SK-N-MC (cell line): ENCODE measurements at places on chromosomes 2 and 18.

- no peak for DNase-seq
Measured at GRCh38 chr2:172734711-172735581, 699 bp upstream of the RAPGEF4 start.

DNA sequence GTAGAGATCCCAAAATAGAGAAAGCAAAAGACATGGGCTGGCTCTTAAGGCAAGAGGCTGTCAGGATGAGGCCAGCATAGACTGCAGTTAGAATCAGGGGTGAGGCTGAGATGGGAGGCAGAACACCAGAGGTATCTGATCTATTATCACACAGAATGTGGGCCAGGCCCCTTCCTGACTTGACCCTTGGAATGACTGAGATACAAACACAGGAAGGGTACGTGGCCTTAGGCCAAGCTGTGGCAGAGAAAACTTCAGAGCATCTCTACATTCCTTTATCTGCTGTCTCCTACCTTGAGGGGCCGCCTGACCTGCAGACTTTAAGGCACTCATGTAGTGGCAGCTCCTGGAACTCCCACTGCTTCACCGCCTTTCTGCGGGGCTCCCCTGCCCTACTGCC is 28.4 kb downstream of the TMEM17 start:
- no peak for DNase-seq

GRCh38 chr2:234438305-234438977 is 58.4 kb downstream of the ARL4C start:
- DNase-seq = no peak

- DNase-seq = no peak
Measured at GRCh38 chr2:109458512-109458911, 155.3 kb downstream of the SEPTIN10 start.

GRCh38 chr18:68438983-68439382 is 275.9 kb downstream of the TMX3 start:
- no peak for DNase-seq

- no peak for DNase-seq
Measured at GRCh38 chr2:9780368-9781130, 62.7 kb upstream of the TAF1B start.

- no peak for DNase-seq
Measured at GRCh38 chr2:85131116-85131515, 2.1 kb upstream of the TCF7L1 start.

DNA sequence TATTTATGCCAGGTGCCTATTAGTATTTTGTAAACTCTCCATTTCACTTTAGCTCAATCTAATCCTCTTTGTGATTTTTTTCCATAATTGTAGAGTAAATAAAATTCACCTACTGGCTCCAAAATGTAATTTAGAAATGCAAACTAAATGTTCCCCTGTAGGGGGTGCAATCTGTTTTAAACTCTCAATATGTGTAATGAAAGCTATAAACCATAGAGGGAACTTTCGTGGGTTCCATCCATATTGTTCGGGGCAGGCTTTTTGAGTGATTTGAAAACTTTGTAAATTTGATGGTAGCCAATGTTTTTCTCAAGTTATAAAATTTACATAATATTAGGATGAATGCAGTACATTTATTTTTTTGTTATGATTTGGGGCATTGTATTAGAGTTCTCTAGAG is 49.4 kb downstream of the TSPYL6 start:
- DNase-seq = no peak

- DNase-seq = no peak
Measured at GRCh38 chr2:239828192-239828972, 196.8 kb downstream of the NDUFA10 start.

DNA sequence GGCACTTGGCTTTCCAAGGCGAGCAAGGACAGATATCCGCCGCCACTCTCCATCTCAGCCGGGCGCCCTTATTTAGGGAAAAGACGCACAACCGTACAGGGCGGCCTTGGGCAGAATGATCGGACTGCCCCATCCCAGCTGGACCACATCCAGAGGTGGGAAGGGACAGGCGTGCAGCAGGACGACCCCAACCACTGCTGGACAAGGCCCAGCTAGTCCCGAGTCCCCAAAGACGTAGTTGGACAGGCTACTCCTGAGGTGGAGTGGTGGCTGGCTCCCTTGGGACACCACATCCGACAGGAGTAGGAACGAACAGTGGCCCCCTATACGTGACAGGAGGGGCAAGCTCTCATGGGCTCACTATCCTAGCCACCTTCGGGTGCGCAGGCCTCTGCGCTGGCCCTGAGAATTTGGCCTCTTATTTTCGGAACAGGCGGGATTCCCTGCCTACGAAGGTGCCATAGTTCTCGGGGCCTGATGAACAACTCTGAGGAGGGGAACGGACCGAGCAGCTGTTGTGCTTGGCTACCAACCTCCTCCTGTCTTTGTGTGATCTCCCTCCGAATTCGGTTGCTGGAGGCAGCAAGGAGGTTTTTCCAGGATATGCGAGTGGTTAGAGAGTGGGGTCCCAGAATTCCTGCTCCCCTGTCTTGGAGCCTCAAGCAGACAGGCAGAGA is 2.3 kb downstream of the FEV start:
- no peak for DNase-seq

- DNase-seq = no peak
Measured at GRCh38 chr2:21276163-21276562, 152.4 kb downstream of the TDRD15 start.

DNA sequence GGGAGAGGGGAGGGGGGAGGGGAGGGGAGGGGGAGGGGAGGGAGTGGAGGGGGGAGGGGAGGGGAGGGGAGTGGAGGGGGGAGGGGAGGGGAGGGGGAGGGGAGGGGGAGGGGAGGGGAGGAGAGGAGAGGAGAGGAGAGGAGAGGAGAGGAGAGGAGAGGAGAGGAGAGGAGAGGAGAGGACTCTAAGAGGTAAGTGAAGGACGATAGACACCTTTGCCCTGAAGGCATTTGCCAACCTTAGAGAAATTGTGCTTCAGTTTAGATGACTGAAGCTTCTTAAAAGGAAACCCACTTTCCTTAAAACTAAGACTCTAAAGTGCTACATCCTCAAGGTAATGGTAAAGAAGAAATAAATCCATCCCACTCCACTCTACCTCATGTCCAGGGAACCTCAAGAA is 19.2 kb downstream of the GPR75 start:
- no peak for DNase-seq

GRCh38 chr18:79121746-79122474 is 52.7 kb downstream of the ATP9B start:
- DNase-seq = no peak

DNA sequence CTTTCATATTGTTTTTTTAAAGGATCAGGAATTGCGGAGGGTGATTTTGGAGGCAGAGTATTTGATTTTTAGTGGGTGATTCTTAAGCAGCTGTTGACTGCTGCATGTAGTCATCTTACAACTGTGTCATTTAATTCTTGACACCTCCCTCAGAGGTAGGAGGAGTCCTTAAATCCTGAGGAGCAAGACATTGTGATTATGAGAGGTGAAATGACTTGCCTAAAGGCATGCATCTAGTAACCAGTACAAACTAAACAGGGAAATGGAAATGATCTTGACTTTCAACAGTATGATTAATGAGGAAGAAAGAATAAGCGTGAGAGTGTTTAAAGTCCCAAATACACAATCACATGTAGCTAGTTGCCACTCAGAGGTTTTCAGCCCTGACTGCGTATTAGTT is 440.7 kb downstream of the THSD7B start:
- DNase-seq = no peak

DNA sequence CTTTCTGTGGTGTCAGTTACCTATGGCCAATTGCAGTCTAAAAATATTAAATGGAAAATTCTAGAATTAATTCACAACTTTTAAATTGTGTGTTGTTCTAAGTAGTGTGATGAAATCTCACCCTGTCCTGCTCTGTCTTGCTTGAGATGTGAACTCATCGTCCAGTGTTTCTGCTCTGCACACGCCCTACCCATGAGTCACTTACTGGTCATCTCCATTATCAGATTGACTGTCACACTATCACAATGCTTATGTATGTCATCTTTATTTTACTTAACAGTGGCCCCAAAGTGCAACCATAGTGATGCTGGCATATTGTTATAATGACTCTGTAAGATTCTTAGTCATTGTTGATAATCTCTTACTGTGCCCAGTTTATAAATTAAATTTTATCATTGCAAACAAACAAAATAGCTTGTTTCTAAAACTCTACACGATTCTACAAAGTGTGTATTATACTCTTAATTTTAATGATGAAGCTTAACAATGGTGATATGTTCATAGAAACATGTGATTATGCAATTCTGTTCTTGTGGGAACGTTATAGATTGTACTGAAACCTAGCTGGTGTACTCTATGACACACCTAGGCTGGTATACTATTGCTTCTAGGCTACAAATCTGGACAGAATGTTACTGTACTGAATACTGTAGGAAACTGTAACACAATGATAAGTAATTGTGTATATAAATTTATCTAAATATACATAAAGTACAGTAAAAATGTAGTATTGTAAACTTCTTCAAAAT is 1086.8 kb upstream of the PIK3C3 start:
- no peak for DNase-seq

- peak; percentile 2 for DNase-seq
Measured at GRCh38 chr2:58427572-58428095, 186.5 kb upstream of the FANCL start.

- no peak for DNase-seq
Measured at GRCh38 chr2:213246497-213247281, 37.6 kb upstream of the SPAG16 start.

- no peak for DNase-seq
Measured at GRCh38 chr2:118738524-118739308, 108.7 kb downstream of the EN1 start.

DNA sequence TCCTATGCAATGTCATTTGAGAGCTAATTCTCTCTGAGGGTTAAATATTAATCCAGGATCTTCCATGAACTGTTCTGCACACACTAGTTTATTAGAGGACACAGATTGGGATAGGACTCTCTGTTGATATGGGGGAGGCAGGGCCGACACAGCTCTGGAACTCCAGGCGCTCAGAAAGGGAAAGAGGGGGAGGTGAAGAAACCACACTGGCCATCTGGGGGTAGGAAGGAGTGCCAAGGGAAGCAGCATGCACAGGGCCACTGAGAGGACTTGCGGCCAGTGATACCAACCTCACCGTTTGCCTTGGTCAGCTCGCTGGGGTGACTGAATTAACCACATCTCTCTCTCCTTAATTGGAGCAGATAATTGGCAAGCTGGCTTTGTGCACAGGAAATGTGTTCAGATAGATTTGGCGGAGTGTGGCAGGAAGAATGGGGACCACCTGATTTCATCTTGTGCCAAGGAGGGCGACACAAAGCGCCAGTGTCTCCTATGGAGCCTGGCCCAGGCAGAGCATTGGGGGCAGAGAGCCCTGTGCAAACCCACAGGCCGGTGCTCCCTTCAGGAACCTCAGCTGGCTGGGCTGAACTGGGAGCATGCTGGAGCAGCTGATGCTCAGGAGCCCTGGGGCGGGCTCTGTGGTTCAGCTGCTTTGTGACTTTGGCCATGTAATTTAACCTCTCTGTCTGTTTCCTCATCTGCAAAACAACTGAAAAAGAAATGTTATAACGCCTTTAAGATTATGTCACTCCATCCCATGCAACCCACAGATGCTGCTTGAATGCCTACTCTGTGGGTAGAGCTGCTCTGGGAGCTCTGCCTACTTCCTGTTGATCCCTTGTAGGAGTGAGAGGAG is 114.7 kb upstream of the STON1 start:
- no peak for DNase-seq

GRCh38 chr18:27856820-27857219 is 320.1 kb downstream of the CDH2 start:
- no peak for DNase-seq

GRCh38 chr2:183093857-183094657 is 15.5 kb downstream of the DUSP19 start:
- DNase-seq = no peak

DNA sequence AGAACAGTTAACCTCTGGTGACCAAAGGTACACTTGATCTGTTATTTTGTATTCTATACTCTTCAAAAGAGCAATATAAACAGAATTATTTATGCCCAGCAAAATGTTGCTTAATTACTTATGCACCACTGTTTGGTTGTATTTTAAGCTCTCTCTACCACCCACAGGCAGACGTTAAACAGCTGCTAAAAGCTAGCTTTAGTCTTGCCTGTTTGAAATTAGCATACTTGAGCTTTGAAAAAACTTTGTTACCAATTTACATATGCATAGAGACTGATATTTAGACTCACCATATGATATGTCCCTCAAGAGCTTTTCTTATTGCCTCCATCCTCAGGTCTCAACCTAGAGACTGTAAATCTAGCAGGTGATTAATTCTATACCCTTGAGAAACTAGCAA is 426.9 kb downstream of the NR4A2 start:
- no peak for DNase-seq

DNA sequence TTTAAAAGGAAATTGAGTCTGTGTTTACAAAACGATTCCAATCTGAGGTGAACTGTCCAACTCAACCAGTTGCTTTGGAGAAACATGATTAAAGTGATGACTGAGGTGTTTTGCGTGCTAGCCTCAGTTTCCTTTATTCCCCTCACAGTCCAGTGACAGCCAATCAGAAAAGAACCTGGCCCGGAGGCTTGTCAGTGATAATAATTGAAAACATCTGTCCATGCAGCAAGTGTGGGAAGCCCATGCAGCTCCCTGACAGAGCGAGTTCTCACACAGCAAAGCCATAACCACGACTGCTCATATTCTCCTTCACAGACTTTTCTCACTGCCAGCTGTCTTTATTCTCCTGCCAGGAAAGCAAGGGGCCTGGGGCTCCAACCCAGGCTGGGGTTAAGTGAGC is 613.4 kb downstream of the ARHGAP15 start:
- DNase-seq = peak; percentile 28

- no peak for DNase-seq
Measured at GRCh38 chr18:48954886-48955819, 4.4 kb upstream of the SMAD7 start.

DNA sequence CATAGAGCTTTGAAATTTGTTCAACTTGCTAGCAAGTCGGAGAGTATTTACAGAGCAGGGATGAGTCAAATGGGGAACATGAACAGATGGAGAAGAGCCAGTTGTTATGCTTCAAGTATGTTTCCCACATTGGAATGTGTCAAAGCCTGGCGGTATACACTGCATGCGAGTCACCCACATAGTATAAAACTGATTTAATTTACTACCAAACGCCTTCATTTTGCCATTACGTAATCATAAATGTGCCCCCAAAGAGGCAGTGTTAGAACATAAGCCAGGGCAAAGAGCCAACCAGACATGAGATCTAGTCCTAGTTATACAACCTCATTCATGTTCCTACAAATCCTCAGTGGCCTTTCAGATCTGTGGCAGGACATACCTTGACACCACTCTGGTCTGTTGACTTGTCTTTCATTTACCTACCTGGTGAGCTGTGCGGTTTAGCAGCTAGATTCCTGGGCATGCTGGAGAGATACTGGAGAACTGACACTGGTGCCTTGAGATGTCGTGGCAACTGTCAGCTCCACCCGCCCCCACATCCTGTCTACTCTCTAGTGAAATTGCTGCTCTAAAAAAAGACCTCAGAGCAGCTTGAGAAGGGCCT is 21.7 kb upstream of the NRP2 start:
- no peak for DNase-seq

- DNase-seq = no peak
Measured at GRCh38 chr2:176544557-176544956, 275.3 kb downstream of the MTX2 start.

DNA sequence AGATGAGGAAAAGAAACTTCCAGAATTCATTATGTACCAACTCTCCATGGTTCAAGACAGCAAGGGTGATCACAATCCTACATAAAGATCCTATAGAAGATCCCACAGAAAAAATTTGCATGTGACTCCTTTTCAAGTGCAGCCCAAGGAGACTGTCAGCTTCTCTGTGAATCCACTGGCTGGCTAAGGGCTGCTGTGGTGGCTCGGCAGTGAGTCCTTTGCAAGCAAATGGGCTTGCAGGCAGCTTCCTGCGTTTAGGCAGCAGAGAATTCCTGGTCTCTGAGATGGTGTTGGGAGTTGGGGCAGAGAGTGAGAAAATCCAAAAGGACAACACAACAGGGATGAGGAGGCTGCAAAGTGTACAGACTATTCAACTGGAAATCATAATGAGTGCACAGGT is 43.4 kb downstream of the NABP1 start:
- DNase-seq = no peak
